ENCODE measurements at places on chromosomes 2 and 18.

- DNase-seq = no peak
These were observed 193.6 kb downstream of the MTCL1 start for GRCh38 chr18:8899000-8899399.

GRCh38 chr18:21550510-21550970 lies 50.0 kb downstream of the ESCO1 start:
- no peak for DNase-seq

DNA sequence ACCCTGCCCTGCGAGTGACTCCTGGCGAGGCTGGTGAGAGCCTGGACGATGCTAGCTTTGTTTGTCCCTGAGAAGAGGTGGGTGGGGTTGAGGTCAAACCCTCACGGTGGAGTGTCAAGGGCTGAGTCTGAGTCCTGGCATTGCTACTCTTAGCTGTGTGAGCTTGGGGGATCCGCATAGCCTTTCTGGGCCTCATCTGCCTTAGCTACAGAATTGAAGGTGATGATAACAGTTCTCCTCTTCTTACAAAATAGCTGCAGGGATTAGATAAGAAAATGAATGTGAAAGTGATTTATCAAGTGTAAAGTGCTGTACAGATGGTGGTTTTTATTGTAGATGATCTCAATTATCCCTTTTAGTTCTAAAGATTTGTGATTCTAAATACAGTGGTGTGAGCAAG lies 144.6 kb downstream of the LPIN1 start:
- peak; percentile 39 for DNase-seq

- no peak for DNase-seq
These were observed 37.7 kb downstream of the ZC3H15 start for GRCh38 chr2:186523791-186524190.

DNA sequence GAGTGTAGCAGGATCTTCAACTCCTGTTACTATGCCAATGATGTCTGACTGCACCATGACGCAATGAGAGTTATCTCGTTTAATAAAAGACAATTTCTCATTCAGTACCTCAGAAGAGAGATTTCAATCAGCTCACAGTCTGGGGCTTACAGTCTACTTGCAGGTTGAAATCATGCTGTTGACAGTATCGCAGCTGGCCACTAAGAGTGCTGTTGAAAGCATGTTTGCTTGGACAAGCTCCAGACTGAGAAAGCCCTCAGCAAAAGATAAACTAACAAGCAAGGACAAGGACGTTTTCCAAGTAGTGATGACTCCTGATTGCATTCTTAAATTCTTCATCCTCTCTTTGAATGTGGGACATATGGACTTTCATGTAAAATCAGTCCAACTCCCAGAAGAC lies 145.2 kb upstream of the SYT4 start:
- DNase-seq = no peak

DNA sequence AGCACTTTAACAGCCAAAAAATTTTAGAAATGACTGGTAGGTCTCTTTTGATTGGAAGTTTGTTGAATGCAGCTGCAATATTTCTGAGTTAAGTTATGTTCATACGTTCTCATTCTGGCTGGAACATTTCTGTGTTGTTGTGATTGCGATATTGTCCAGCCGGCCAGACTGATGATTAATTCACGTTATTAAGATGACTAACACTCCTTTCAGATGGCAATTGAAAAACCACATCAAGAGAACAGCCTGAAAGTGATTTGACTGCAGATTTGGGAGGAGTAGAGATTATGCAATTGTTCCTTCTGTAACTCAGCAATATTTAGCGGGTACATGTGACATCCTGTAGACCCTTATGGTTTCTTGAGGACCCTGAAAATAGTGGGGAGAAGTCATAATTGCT lies 133.7 kb downstream of the FBXO15 start:
- DNase-seq = no peak

- no peak for DNase-seq
These were observed 24.9 kb upstream of the RHOB start for GRCh38 chr2:20421988-20422370.

- DNase-seq = no peak
These were observed 125.5 kb downstream of the RAPGEF4 start for GRCh38 chr2:172861098-172861497.

- no peak for DNase-seq
These were observed 335.4 kb upstream of the VWC2L start for GRCh38 chr2:214075456-214075855.

- no peak for DNase-seq
These were observed 5.2 kb downstream of the CCL20 start for GRCh38 chr2:227818675-227819397.

- no peak for DNase-seq
These were observed 62.1 kb downstream of the COA5 start for GRCh38 chr2:98546186-98546585.

DNA sequence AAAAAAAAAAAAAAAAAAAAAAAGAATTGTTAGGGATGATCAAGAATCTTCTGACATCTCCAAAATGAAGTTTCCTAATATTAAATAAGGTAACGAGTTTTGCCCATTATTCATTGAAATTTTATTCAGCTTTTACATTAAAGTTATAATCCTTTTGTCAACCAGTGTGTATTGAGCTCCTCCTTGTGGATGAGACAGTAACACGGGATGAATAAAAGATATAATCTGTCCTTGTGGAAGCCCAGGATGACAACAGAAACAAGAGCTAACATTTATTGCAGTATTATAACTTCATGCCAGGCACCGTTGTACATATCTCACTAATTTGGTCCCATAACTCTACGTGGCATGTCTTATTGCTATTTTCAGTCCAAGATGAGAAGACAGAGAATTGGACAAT lies 33.4 kb upstream of the SERPINB7 start:
- no peak for DNase-seq

Measured in NCI-H2227 treated with DMSO at 0.1 percent for 48 hours (cell line).